Thymus (tissue), 14 donors: ENCODE measurements at places on chromosomes 4 and X. TPM values are rescaled to one million over a fixed set of nuclear protein-coding genes. Genes with fewer than 3 reads are reported as not detected.

Gene FAM184B
- total RNA-seq: 0.05 TPM

Gene DAPP1
- total RNA-seq: 24.4 TPM

Gene HELT
- not detected for total RNA-seq

- DNase-seq: no peak
These were observed 256.3 kb downstream of the CENPC start for GRCh38 chr4:67288964-67289363.

DNA sequence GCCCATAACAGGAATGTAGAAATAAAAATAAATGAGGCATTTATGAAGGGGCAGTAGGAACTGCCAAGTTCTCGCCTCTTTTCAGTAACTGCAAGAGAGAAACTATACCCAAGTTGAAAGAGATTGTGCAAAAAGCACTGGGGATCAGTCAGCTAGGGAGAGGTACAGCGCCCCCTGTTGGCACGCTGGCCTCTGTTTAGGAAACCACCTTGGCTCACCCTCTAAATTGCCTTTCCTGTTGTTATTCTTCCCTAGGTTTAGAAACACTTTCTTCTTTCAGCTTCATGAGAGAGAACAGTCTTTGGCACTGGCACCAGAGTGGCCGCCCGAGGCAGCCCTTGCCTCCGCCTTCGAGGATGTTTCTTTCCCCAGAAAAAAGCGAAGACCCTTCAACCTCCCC lies 348.5 kb downstream of the MID1IP1 start:
- DNase-seq: peak; percentile 72

- DNase-seq: no peak
These were observed 964.3 kb upstream of the TENM3 start for GRCh38 chr4:181278941-181279340.

GRCh38 chr4:7382634-7383014 lies 52.1 kb downstream of the PSAPL1 start:
- DNase-seq: no peak
